A172 (cell line): ENCODE measurements at places on chromosomes 6 and 20. TPM values are rescaled to one million over a fixed set of nuclear protein-coding genes. Genes with fewer than 3 reads are reported as not detected.
A peak's percentile ranks its signal among the peaks of the same experiment; 100 is the strongest.

- DNase-seq: peak; percentile 79
Observed at GRCh38 chr6:36938536-36938935, 16.0 kb upstream of the PI16 start.

DNA sequence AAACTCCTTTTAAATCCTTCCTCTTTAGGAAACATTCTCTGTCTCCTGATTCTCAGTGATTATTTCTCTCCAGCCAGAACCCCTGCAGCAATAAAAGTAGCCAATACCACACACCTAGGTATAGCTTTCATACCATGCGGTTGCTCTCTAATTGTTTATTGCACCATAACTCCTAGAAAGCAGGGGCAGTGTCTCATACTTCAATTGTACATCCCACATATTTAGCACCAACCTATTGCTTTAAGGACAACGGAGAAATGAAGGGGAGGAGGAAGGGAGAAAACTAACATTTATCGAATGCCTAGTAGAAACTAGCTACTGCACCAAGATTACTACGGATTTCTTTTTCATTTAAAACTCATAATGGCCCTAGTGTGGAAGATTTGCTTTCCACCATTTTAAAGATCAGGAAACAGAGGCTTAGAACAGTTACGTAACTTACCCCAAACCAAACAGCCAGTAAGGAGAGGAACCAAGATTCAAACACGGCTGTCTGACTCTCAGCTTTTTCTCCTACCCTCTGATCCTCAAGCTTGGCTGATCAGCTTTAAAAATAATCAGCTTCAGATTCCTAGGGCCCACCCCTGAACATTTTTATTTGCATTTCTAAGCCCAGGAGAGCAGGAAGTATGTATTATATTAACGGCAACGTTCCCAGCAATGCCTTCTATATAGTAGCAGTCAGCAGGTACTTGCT lies 43.4 kb upstream of the ATXN1 start:
- DNase-seq: no peak

The CCDC170 gene
- not detected in 2 replicates for total RNA-seq

DNA sequence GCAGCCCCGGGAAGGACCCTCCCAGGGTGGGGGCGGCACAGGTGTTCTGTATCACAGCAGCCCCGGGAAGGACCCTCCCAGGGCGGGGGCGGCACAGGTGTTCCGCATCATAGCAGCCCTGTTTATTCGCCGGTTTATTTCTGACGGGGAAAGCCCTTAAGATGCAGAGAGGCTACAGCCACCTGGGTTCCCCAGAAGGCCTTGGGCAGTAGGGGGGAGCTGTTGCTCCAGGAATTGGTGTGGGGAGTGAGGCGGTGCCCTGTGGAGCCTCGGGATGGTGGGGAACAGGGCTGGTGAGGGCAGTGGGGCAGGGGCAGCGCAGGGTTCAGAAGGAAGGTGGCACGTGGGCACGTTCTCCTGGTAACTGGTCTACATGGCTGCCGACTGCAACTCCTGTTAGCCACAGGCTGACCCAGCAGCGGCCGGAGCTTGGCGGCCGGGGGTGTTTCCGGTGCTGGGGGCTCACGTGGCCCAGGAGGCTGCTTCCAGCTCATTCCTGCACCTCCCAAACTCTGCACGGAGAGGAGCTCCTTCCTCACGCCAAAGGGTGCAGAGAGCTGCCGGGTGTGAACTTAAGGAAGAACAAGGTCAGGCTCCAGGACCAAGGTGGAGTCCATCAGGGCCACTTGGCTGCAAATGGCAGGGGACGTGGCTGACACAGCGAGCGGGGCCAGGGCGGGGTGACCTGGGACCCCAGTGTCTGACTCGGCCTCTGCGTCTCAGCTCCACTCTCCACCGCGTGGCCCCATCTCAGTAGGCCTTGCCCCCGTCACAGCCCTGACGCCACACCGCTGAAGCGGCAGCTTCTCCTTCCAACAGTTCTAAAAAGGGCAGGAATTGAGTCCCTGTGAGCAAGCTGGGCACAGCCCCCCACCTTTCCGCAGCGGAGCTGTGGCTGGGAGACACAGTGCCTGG lies 13.2 kb downstream of the SLCO4A1 start:
- no peak for DNase-seq
